ENCODE measurements at places on chromosomes 12 and 14. TPM values are rescaled to one million over a fixed set of nuclear protein-coding genes. Genes with fewer than 3 reads are reported as not detected.

AJUBA gene
- total RNA-seq, result 12.7 TPM

GRIP1 gene
- total RNA-seq, result under 0.01 TPM

BMP4 gene
- 0.39 TPM for total RNA-seq

SLCO1A2 gene
- total RNA-seq, result not detected

PLXNC1 gene
- total RNA-seq, result 0.98 TPM

KRT74 gene
- not detected for total RNA-seq

TMEM132D gene
- not detected for total RNA-seq

ACVR1B gene
- total RNA-seq, result 12.9 TPM

POC1B gene
- total RNA-seq, result 15.6 TPM

NANOG gene
- not detected for total RNA-seq

HOXC9 gene
- total RNA-seq, result 2.9 TPM

LRTM2 gene
- total RNA-seq, result not detected

DENND5B gene
- 8.8 TPM for total RNA-seq

CLEC4C gene
- total RNA-seq, result not detected

SIX1 gene
- 3.3 TPM for total RNA-seq

TRHDE gene
- 0.39 TPM for total RNA-seq

WNT1 gene
- total RNA-seq, result not detected

KRT6A gene
- total RNA-seq, result 0.78 TPM

BCL2L2 gene
- total RNA-seq, result 16.8 TPM

KRT3 gene
- not detected for total RNA-seq

CLEC2B gene
- 53.6 TPM for total RNA-seq

ZNF140 gene
- total RNA-seq, result 11.0 TPM

SLC10A1 gene
- not detected for total RNA-seq
